BJ (cell line): ENCODE measurements at places on chromosomes 12 and 14. TPM values are rescaled to one million over a fixed set of nuclear protein-coding genes. Genes with fewer than 3 reads are reported as not detected.

GRCh38 chr12:57694459-57695019 is 607 bp downstream of the OS9 start:
- DNase-seq, result no peak

DNA sequence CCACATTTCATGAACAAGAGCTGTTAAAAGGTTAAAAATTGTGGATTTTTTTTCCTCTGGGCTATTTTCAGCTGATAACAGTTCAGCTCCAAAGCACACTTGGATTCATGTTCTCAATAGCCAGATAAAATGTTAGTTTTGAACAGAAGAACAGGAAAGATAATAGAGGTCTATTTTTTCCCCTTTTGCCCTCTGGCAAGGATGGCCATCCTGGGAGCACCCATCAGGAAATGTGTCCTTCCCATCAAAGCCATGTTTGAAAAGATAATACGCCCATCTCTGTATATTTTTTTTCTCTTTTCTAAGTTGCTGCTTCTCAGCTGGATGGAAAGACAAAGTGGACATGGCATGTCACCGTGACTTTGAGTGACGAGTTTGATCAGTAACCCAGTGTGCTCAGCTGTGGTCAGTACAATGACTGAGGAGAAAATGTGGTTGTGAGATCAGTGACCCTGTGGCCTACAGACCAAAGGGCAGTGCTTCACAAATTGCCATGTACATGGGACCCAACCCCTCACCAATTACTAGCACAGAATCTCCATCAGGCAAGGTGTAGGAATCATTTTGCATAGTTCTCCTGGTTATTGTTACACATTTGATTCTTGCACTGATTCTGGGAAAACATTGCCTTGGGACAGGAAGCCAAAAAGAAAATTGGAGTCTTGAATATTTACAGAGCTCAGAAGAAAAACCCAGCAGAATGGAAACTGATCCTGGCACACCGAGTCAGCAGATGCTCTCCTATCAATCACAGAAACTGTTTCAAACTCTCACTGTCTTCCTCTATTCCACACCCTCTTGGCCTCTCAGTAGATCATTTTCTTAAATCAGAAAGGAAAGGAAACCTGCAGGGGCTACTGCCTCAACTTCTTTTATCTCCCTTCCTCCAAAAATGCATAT is 64.3 kb downstream of the ANO6 start:
- DNase-seq, result no peak

CTSG gene
- not detected in 2 replicates for polyA plus RNA-seq

- DNase-seq, result no peak
Measured at GRCh38 chr12:544941-545635, 85.3 kb downstream of the B4GALNT3 start.

- DNase-seq, result no peak
Measured at GRCh38 chr14:64221391-64222003, 72.7 kb downstream of the ESR2 start.

NINJ2 gene
- 0.32 and 0.55 TPM in 2 replicates for polyA plus RNA-seq

- no peak for DNase-seq
Measured at GRCh38 chr12:30437616-30438015, 258.1 kb downstream of the IPO8 start.

DNAJC22 gene
- 2.3 and 4.3 TPM in 2 replicates for polyA plus RNA-seq

IRAK3 gene
- 3.1 and 6.3 TPM in 2 replicates for polyA plus RNA-seq

- DNase-seq, result no peak
Measured at GRCh38 chr12:18246066-18246465, 15.3 kb upstream of the PIK3C2G start.

DNA sequence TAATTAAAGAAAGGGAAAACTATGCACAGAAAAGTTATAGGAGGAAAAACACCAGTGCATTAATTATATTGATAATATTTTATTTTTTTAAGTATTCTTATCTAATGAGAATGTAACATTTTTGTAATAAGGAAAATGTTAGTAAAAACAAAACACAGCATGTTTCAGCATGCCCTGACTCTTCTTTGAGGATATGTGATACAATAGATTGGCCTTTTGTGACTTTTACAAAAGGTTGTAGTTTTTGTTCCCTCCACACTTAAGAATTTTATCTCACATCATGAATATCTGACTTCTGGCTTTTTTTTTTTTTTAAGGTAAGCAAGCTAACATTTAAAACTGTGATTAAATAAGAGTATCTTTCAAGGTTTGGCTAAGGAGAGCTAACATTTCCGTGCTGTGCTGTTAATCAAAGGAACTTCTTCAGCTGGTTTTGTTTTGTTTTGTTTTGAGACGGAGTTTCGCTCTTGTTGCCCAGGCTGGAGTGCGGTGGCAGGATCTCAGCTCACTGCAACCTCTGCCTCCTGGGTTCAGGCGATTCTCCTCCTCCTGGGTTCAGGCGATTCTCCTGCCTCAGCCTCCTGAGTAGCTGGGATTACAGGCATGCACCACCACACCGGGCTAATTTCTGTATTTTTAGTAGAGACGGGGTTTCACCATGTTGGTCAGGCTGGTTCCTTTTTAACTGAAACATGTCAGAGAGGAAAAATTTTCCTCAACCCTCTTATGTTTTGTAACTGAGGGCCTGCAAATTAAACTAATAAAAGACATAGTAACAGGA is 30.8 kb upstream of the RESF1 start:
- no peak for DNase-seq

GRCh38 chr12:108313241-108313605 is 25.9 kb downstream of the CMKLR1 start:
- no peak for DNase-seq

DNA sequence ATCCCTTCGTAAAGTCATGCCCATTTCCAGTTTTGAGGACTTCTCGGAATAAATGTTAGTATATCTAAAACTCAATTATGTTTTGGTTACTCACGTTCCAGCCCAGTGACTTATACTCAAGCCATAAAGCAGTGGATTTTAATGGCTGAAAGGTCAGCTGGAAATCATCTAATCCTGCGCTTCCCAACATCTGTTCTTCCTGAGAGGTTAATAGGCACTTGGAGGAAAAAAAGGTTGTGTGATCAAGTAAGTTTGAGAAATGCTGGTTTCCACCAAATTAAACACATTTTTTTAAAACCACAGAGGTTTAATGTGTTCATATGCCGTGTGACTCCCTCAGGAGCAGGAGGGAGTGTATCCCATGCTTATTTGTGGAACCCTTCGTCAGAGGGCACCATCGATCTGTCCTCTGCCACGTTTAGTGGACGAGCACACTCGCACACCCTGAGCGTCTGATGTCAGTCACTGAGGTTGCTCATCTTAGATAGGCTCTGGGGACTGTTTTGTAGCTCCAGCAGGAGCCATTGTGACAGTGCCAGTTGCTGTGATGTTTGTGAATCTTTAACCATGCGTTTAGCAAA is 41.4 kb downstream of the FBXL14 start:
- DNase-seq, result peak; percentile 98

CDKN3 gene
- 28.7 and 55.1 TPM in 2 replicates for polyA plus RNA-seq

C12orf42 gene
- polyA plus RNA-seq, result not detected in 2 replicates

CLEC1B gene
- not detected in 2 replicates for polyA plus RNA-seq

DNA sequence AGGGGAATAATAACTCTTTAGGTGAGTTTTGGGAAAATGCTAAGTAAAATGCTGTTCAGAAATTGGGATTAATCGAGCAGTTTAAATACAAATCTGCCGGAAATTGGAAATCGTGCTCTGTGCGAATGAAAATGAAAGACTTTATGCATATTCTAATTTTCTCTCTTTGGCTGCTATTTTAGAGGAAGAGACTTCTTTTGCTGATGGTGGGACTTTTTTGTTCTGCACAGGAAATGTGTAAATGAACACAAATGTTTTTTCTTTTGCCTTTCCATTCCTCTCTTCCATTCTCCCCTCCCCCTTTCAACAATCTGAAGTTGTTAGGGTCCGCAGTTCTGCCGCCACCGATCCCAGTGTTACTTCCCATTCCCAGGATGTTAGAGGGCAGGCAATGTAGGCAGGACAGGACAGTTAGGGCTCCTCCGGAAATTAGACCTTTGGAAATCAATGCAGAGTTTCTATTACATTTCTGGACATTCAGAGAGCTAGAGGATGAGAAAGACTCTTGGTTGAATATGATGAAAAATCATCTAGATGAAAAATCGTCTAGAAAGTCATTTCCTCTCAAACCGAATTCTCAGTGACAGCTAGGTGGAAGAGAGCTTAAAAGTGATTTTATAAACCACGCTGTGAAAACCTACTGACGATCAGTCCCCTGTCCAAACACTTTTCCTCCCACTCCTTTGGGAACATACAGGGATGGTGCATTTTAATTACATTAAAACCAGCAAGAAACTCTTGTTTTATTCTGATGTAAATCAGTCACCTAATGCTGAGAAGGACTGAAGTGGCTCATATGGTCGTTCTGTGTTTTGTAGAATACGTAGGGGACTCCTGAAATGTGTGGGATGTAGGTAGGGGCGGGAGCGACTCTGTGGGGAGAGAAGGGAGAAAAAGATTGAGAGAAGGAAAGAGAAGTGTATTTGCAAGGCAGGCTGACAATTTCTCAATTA is 17.8 kb downstream of the FOXG1 start:
- no peak for DNase-seq

GRCh38 chr14:102333390-102333789 is 13.8 kb downstream of the ZNF839 start:
- no peak for DNase-seq

- no peak for DNase-seq
Measured at GRCh38 chr12:67534046-67534445, 114.5 kb upstream of the DYRK2 start.

- no peak for DNase-seq
Measured at GRCh38 chr14:36585100-36585499, 2.7 kb upstream of the NKX2-8 start.

BIN2 gene
- polyA plus RNA-seq, result not detected in 2 replicates

GRCh38 chr12:88627501-88627900 is 47.2 kb upstream of the KITLG start:
- no peak for DNase-seq

PLCZ1 gene
- polyA plus RNA-seq, result not detected in 2 replicates

DNA sequence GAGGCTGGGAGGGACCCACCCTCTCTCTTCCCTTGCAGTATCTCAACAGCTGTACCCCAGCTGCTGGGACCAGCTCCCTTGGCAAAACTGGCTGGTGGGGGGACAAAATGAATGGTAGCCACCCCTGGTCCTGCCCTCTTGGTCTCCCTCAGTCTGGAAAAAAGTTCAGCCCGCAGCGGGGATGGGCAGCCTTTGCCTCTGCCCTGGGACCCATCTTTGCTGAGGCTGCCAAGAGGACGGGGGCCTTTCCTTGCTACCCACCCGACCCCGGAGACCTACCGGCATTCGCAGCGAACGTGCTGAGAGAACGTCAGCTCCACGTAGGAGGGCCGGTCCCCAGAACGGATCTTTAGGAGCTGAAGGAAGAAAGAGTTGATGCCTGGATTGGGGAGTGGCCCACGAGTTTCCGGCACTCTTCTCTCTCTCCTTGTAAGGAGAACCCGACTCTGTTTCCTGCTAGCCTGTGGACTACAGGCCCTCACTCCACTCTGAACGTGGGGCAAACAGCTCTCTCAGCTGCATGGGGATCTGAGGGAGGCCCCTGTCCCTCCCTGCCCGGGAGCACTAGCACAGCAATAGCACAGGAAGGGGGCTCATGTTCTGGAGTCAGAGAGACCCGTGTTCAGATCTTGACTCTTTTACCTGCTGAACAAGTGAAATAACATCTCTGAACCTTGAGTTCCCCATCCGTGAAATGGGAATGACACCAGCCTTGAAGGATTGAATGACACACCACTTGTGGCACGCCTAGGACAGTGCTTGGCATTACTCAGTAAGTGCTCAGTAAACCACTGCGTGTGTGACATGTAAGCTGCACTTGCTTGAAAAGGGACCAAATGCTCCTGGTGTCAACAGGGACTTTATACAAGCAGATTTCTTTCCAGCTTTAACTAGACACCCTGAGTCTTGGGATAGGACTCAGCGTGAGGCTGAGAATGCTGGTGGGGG is 6.9 kb downstream of the PGF start:
- DNase-seq, result no peak

GRCh38 chr12:16688200-16688599 is 82.2 kb upstream of the LMO3 start:
- DNase-seq, result no peak

DNA sequence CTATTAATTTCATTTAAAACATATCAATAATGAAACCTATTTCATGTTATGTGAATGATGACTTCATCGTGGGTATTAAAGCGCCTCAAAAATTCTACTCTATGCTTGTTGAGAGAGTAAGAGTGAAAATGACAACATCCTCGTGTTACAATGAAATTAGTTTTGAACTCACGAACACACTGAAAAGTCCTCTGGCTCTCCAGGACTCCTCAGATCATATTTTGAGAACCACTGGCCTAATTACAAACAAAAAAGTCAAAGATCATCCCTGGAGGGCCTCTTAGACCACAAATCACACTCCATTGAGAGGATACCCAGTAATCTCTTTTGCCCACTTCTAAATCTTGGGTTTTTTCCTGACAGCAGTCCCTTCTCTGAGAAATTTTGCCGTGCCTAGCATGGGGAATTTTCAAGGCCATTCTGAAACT is 19.1 kb downstream of the DAAM1 start:
- no peak for DNase-seq

DNA sequence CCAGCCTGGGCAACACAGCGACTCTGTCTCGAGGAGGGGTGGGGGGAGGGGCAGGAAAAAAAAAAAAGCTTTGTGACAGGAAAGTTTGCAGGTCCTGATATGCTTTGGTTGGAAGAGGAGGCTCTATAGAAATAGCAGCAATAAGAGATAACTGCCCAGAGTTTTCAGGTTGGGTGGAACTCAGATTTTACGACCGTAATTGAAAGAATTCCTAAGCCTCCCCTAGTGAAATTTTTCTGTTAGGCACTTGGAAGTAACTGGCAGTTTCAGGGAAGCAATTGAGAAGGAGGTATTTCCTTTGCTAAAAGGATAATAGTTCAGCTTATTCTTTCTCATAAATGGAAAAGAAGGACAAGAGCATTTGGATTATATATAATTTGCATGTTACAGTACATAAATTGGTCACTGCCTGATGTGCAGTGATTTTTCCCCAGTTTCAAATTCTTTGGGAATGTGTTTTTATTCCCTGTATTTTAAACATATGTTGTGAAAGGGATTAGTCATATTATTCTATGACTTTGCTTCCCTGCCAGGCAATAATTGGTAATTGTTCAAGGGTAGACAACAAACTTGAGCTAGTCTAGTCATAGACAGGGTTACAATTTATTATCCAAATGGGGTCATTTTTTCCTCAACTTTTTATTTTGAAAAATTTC is 452.8 kb downstream of the AEBP2 start:
- no peak for DNase-seq

GRCh38 chr12:51085757-51086156 is 2.4 kb upstream of the CSRNP2 start:
- no peak for DNase-seq

- no peak for DNase-seq
Measured at GRCh38 chr14:102407258-102407657, 44.5 kb downstream of the TECPR2 start.
